ENCODE measurements at places on chromosomes 16 and 17.

DNA sequence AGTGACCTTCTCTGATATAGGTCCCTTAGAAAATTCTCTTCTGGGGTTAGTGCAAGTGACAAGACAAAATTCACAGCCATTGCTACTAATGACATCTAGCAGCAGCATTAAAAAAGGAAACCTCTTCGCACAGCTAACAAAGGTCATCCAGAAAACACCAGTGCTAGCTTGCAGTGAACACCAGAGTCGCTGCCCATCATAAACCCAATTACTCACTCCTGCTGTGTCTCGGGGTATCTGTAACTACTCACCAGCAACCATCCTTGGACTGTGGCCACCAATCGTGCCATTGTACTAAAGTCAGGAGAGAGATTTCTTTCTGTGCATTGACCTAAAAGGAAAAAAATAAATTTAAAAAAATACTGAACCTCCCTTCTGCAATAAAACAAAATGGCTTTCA lies 1494.7 kb upstream of the CDH8 start:
- no peak for DNase-seq

DNA sequence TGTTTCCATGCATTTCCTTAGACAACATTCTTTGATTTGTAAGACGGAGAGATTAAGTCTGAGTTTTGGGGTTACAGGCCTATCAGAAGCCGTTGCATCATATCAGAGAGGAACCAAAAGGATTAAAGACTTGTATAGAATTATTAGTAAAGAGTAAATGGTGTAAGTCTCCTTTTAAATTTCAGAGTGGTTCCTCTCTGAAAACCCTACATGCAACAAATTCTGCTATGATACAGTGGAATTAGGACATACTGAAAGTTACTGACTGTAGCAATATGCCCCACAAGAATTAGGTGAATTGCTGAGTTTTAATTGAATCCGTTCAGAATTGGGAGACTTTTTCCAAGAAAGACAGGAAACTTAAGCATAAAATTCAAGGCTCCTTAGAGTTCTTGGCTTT lies 221.6 kb downstream of the FTO start:
- DNase-seq, result no peak

DNA sequence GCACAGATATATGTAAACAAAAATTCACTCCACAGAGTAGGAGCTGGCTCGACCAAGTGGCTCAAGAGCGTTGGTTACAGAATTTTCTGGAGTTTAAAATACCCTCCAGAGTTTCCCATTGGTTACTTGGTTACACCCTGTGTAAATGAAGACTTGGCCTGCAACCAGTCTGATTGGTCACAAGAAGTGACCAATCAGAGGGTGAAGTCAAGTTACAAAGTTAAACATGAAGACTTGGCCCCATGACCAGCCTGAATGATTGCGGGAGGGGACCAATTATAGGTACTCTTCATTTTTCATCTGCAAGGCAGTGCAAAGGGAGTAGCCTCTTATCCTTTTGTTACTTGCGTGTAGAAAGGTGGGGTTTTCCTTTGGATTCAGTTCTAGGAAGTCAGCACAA lies 121.3 kb upstream of the SALL1 start:
- DNase-seq, result no peak

DNA sequence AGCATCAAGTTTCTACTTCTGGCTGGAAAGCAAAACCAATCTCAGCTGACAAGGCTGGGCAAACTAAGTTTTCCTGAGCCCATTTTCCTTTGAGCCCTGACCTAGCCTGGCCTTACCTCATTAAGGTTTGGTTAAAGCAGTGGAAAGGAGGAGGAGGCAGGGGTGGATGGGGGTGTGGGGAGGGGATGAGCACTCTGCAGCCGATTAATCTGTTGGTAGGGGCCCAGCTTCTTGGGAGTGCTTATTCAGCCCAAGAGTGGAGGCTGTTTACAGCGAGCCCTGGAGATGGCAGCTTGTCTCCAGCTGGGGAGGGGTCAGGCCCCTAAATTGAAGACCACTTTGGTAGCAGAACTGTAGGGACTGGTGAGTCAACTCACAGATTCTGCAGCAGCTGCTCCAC lies 12.0 kb downstream of the SMCR8 start:
- no peak for DNase-seq

DNA sequence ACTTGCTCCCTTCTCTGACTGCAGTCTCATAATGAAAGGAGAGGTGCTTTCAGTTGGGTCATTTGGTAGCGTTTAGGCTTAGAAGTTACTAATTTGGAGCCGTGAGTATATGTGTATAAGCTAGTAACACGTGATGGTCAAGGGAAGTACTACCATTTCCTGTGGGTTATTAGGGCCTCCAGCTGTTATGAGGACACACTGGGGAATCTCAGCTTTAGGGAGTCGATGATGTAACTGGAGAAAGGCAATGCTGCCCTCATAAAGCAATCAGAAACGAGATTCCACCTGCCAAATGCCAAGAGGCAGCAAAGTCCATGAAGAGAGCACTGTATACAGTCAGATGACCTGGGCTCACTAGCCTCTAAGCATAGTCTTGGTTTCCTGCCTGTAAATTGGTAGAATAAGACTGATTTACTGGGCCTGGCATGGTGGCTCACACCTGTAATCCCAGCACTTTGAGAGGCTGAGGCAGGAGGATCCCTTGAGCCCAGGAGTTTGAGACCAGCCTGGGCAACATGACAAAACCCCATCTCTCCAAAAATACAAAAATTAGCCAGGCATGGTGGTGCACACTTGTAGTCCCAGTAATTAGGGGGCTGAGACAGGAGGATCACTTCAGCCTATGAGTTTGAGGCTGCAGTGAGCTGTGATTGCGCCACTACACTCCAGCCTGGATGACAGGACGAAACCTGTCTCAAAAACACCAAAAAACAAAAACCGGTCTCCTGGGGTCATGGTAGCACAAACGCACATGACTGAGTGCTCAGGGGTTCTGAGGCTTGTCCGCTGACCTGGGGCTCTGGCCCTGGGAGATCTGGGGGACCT lies 53.0 kb downstream of the SF3B3 start:
- no peak for DNase-seq
